Midbrain (tissue), 1 donor: ENCODE measurements at places on chromosomes 16 and 17.
A peak's percentile ranks its signal among the peaks of the same experiment; 100 is the strongest.

DNA sequence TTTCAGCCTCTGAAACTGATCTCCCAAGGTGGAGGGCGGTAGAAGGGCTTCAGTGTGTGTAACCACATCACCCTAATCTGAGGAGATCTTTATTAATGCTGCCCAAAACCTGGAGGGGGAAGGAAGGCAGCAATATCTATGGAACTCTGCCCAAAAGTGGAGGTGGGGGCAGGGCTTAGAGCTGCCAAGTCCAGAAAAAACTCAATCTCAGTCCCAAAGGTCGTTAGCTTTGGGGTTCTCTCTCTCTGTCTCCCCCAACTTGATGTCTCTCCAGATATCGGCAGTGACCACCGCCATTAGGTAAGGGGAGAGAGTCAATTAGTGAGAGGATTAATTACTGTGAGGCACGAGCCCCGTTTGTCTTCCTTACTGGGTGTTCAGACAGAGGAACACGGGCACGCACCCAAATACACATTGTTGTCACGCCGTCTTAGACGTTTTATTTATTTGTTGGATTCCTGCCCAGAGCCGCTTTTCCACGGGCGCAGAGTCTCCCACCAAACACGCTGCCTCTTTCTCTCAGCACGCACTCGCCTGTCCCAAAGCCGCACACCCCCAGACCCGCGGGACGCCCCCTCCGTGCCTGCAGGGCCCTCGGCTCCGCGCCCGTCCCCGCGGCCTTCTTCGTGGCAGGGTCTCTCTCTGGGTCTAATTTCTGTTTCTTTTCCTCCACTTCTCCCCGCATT, 5.4 kb upstream of the LHX1 start:
- no peak for DNase-seq

DNA sequence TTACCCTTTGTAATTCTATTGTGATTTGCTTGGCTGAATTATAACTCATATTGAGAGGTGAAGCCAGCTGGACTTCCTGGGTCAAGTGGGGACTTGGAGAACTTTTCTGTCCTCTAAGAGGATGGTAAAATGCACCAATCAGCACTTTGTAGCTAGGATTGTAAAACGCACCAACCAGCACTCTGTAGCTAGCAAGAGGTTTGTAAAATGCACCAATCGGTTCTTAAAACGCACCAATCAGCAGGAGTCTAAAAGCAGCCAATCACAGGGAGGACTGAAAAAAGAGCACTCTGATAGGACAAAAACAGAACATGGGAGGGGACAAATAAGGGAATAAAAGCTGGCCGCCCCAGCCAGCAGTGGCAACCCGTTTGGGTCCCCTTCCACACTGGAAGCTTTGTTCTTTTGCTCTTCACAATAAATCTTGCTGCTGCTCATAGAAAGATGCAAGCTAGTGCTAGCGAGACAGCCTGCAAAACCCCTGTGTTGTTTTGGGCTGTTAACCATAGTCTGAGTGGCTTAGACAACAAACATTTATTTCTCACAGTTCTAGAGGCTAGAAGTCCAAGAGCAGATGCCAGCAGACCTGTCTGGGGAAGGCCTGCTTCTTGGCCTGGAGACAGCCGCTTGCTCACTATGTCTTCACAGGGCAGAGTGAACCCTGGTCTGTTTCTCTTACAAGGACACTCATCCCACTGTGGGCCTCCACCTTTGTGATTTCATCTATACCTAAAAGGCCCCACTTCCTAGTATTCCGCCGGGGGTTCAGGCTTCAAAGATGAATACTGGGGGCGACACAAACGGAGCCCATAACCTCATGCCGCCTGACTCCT, 39.0 kb upstream of the CRISPLD2 start:
- no peak for DNase-seq

DNA sequence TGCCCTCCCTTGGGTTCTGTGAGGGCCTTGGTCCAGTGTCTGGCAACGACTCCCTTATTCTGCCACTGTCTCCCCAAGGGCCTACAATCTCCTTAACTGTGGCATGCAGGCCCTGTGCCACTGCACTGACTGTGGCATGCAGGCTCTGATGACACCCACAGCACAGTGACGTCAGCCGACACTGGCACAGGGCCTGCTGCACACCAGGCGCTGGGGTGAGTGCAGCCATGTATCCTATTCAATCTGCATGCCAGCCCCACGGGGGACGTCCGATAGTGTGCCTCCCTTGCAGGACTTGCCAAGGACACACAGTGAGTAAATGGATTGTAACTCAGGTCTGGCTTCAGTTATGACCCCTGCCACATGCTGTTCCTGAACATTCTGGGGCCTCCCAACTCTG, 39.8 kb upstream of the RASD1 start:
- DNase-seq, result peak; percentile 13

GRCh38 chr17:56178203-56178602, 24.9 kb downstream of the ANKFN1 start:
- DNase-seq, result no peak

DNA sequence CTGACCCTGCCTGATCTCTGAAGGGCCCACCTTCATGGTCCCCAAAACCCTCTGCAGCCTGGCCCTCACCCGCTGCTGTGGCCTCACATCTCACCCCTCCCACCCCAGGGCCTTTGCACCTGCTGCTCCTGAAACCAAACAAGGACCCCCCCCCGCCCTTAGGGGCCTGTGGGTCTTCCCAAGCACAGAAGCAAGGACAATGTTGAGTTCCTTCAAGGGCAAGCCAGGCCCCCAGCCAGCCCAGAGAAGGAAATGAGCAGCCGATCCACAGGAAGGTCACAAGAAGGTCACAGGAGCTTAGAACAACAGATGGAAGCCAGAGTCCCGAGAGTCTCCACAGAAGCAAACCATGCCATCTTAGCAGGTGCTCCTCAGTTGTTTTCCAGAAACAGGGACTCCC, 493 bp upstream of the PDE6G start:
- DNase-seq, result no peak

GRCh38 chr17:39405436-39405835, 4.0 kb upstream of the FBXL20 start:
- DNase-seq, result no peak

- no peak for DNase-seq
Measured at GRCh38 chr17:77602062-77602746, 356.3 kb upstream of the TNRC6C start.

- DNase-seq, result no peak
Measured at GRCh38 chr16:11370084-11370931, 25.0 kb downstream of the RMI2 start.

DNA sequence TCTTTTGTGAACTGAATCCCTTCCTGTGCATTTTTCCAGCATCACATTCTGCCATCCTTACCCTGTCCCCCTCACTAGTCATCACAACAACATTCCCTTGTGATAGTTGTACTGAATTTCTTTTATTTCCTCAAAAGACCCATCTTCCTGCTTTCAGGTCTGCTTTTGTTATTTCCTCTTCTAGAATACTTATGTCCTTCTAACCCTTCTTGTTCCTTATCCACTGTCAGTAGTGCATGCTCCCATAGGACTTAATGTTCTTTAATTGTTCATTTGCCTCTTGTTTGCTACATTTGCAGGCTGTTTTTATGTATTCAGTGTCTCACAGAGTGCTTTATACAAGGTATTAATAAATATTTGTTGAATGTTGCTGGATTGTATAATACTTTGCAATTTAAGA, 73.0 kb downstream of the BCAS3 start:
- DNase-seq, result no peak

DNA sequence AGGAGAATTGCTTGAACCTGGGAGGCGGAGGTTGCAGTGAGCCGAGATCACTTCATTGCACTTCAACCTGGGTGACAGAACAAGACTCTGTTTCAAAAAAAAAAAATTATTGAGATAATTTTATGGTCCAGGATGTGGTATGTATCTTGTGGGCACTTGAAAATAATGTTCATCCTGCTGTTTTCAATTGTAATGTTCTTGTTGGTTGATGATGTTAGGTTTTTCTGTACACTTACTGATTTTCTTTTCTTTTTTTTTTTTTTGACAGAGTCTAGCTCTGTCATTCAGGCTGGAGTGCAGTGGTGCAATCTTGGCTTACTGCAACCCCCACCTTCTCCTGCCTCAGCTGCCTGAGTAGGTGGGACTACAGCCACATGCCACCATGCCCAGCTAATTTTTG, 29.7 kb downstream of the TBX21 start:
- DNase-seq, result no peak

DNA sequence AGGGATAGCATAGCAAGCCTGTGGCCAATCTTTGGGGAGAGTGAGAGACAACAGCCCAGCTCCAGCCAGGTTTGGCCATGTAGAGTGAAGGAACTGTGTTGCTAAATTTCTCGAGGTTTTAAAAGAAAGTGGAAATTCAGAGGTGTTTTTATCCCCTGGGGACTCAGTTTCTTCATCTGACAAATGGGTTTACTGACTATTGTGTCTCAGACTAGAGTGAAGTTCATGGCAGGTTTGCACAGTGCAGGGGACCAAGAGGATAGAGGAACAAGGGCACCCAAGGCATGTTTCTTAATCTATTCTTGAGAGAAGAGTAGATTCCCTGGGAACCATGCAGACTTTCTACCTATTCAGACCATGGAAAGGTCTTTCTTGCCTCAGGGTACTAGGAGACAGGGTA, 555.8 kb upstream of the C16orf82 start:
- DNase-seq, result no peak

DNA sequence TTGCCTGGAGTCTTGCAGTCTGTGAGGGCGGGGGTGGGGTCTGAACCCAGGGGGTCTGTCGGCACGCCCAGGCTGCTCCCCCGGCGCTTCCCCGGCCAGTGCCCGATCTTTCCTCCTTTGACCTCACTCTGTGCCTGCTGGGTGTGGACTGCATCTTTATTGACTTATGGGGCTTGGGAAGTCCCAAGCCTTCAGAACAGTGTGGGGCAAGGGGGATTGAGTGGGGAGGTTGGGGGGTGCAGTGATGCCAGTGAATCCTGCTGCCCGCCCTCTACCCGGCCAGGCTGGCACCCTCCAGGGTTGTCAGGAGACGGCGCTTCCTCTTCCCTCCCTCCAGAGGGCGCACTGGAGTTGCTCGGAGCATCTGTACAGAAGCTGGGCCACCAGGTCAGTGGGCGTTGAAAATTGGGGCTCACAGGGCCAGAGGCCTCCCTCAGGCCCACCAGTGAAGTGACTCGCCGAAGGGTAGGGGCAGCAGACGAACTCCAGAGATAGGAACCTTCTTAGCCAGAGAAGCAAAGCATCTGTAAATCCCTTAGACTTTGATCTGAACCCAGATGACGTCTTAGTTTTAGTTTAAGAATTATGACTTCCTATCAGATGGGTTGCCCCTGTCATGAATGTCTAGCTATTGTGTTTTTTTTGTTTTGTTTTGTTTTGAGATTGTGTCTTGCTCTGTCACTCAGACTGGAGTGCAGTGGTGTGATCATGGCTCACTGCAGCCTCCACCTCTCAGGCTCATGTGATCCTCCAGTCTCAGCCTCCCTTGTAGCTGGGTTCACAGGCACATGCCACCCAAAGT, 184.8 kb upstream of the CIBAR2 start:
- peak; percentile 23 for DNase-seq

DNA sequence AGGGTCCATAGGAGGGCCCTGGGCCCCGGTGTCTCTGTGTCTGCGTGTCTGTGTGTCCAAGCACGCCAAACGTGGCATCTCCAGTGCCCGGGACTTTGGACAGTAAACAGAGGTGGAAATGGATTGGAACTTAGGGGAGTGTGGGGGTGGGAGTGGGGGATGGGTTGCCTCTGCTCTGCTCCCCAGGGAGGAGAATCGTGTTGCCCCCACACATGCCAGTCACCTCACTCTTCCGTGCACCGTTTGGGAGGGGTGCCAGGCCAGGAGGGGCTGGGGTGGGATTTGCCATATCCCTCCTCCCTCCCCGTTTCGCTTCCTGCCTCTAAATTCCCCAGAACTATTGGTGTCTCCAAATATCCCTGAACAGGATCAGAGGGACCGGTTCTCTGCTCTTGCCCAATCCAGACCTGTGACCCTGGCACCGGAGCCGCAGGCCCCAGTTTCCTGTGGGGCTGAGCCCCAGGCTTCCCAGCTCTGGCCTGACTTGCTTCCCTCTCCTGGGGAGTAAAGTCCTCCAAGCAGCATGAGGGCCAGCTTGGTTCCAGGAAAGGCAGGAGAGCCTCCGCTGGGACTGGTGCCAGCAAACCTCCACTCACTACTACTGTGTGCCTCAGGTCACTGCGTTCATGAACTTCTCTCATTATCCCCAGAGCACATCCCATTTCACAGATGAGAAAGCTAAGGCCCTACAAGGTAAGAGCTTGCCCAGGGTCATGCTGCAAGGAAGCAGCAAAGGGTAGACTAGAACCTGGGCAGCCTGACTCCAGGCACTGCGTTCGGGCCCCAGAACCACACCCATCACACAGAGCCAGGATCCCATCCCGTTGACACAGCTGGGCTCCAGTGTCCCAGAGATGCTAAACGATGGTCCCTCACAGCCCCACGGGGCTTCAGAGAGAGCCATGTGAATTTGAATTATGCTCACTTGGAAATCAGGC, at the start of gene ASGR1:
Gene ASGR1, minus strand, starts transcription at position 54 of the 938 bp plus-strand sequence. CDS start 807 bp downstream, outside the sequence.
- no peak for DNase-seq

GRCh38 chr16:27558434-27558833, 8.5 kb downstream of the KATNIP start:
- DNase-seq, result no peak

DNA sequence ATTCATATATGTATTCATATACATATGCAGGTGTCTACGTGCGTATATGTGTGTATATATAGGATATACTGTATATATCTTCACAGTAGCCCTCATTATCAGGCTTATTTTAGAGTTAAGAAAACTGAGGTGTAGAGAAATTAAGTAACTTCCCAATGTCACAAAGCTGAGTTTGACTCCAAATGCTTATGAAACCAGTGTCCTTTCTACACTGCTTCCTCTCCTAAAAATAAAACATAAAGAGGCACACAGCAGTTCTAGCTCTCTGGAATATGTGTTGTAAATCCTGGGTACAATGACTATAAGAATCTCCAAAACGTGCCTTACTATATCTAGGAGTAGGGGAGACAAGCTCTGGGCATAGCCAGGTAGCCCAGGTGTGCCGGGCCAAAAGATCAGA, 40.0 kb upstream of the CCL1 start:
- DNase-seq, result no peak

DNA sequence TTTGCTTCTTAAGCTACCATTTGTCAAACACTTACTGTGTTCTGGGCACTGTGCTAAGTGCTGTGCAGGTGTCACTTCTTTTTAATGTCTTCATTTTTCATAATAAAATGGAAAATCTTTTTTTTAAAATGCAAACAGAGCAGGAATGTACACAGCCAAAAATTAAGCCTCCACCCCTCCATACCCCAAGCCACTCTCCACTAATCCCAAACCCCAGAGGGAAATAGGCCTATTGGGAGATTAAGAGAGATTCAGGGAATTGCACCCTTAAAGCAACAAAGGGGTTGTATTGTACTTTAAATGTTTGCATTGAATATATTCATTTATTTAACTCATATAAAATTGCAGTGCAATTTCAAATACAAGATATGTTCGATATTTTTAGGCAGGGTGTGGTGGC, 28.6 kb upstream of the GAN start:
- no peak for DNase-seq
